ENCODE measurements at places on chromosomes 2 and 18.

DNA sequence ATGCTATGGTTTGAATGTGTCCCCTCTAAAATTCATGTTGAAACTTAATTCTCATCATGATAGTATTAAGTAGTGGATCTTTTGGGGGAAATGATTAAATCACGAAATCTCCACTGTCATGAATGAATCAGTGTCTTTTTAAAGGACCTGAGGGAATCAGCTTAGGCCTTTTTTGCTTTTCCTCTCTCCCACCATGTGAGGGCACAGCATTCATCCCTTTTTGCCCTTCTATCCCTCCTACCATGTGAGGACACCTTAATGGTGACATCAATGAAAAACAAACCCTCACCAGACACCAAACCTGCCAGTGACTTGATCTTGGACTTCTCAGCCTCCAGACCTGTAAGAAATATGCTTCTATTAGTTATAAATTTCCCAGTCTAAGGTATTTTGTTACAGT is 247.1 kb upstream of the UBE2E3 start:
- no peak for DNase-seq

- DNase-seq = no peak
Observed at GRCh38 chr2:113966171-113966570, 76.3 kb downstream of the ACTR3 start.

DNA sequence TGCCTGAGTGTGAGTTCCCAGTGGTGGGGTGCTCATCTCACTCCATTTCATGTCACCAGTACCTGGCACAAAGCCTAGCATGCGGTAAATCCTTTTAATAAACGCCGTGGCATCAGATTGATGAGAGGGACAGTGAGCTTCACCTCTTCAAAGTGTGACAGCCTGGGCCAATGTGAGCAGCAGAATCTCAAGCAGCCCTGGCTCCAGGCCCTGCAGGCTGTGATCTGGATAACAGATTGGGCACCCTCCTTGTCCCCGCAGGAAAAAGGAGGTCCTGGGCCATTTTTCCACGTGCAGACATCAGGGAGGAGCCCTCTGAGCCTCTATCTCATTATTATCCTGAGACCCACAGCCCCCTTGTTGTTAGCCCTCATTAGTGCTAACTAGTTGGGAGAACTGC is 34.8 kb downstream of the TET3 start:
- no peak for DNase-seq

- DNase-seq = no peak
Observed at GRCh38 chr2:222805591-222806304, 55.1 kb upstream of the ACSL3 start.

- DNase-seq = no peak
Observed at GRCh38 chr2:230457793-230458192, 41.8 kb downstream of the SP100 start.
